Fibroblast of skin of right quadriceps (primary cell): ENCODE measurements at places on chromosomes 4 and X.

GRCh38 chr4:187218705-187219245 lies 495.1 kb upstream of the FAT1 start:
- no peak for DNase-seq

GRCh38 chr4:139815778-139816601 lies 150.4 kb downstream of the MGST2 start:
- DNase-seq, result peak; percentile 95

- DNase-seq, result peak; percentile 7
Observed at GRCh38 chr4:99856166-99856565, 38.1 kb downstream of the LAMTOR3 start.

- peak; percentile 75 for DNase-seq
Observed at GRCh38 chr4:86033171-86033570, 326.7 kb downstream of the MAPK10 start.

DNA sequence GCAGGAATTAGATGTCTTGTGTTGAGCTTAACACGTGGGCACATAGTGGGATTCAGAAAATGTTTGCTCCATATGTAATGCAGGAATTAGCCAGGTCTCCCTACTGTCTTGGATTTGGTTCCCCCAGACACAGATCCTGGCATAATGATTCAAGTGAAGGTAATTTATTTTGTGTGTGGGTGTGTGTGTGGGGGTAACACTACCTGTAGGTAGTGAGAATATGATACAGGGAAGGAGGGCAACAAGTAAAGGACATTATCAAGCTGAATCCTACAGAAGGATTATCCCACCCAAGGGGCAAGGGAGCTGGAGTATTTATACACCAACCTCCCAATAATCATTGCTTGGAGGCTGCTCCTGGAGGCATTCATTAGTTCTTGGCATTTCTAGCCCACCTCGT lies 101.4 kb downstream of the NHS start:
- DNase-seq, result no peak

DNA sequence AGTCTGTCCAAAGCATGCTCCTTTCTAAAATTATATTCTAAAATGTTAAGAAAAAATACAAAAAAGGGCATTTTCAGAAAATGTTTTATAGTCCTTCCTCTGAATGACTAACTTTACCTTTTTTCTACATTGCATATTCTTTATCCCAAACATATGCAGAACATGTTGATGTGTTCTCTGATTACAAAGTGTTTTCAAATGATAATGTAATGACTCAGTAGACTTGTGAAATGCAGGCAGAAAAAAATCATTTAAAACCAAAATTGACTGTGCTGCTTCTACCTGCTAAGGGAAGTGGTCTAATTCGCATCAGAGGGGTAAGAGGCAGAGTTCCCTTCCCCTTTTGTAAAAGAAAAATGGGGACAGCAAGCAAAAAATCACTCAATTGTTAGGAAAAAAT lies 22.7 kb upstream of the YTHDC1 start:
- peak; percentile 11 for DNase-seq

DNA sequence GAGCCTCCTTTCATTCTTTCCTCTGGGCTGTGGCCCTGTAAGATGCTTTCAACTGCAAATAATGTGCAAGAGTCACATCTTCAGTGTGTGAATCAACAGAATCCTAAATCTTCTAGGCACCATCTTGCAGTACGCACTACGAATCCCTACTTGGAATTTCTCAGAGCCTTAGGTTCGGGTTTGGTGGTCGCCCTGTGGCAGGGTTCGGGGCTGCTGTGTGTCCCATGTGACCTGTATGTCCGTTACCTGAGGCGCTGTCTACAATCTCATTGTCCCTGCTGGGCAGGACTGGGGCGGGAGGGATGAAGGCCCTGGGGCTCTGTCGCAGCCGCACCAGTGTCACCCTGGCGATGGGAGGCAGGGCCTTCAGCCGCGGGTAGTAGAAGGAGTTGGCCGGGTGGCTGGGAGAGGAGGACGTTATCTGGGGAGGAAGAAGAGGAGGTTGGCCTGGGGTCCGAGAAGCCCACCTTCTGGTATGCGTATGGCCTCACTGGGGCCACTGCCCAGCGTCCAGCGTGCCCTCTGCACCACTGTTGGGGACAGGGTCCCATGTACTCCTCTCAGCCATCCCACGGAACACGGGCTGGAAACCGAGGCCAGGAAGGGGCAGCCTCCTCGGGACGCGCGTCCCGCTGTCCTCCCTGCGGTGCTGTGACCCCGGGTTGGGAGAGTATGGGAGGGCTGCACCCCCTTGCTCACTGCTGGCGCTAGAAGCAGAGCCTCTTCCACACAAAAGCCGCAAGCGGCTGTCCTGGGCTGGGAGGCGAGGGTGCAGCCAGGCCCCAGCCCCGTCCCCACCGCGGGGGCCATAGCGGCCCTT lies 2.0 kb downstream of the SPON2 start:
- DNase-seq, result no peak

DNA sequence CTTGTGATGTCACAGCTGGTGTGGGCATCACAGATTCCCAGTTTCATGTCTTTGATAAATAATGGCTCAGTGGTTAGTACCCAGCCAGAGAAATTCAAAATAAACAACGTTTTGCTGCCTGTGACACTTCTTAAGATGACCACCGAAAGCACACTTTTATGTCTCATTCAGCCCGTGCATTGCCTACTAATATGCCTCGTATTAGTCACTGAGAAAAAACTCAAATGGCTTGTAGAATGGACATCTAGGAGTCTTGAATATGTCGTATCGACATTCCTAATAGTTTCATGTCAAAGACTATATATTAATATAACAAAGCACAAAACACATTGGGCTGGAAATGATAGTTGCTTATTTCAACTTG lies 103.9 kb upstream of the FAT1 start:
- DNase-seq, result no peak
